Iris pigment epithelial cell (primary cell): ENCODE measurements at places on chromosomes 7 and 10.

GRCh38 chr10:78624791-78625190, 444.0 kb upstream of the ZMIZ1 start:
- no peak for DNase-seq

- peak; percentile 47 for DNase-seq
These were observed 18.3 kb downstream of the STEAP1B start for GRCh38 chr7:22481726-22482125.

- peak; percentile 76 for DNase-seq
These were observed 57.4 kb downstream of the PPP1R17 start for GRCh38 chr7:31744294-31744874.

- no peak for DNase-seq
These were observed 154.5 kb downstream of the SVIL start for GRCh38 chr10:29479981-29480954.

DNA sequence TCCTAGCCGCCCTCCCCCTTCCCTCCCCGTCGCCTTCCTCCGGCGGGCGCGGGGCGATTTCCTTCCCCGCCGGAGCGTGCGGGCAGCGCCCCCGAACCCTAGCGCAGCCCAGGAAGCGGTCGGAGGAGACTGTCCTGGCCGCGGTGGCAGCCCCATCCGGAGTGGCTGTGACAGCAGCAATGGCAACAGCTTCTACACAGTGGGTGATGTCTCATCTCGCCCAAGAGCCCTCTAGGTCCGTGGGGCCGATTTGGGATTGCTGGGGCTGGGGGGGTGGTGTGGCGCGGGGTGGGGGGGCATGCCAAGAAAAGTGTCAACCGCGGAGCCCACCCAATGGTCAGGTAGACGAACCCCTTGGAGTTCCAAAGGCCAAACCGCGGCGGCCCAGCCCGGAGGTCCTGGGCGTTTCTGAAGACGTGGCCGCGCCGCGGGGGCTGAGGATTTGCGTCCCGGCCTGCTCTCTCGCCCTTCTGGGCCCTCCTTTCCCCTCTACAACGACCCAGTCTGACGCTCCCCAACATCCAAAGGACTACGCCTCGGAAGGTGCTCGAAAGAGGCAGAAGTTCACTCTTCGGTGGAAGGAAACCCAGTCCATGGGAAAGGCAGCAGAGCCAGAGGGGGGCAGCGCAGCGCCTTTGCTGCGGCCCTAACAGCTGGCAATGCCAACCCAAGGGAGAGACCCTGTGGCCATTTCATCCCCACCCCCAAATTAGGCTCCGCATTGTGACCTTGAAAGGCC, 603 bp upstream of the TWIST1 start:
- peak; percentile 57 for DNase-seq

- DNase-seq = no peak
These were observed 592.3 kb downstream of the SH2D4B start for GRCh38 chr10:81130014-81130413.

DNA sequence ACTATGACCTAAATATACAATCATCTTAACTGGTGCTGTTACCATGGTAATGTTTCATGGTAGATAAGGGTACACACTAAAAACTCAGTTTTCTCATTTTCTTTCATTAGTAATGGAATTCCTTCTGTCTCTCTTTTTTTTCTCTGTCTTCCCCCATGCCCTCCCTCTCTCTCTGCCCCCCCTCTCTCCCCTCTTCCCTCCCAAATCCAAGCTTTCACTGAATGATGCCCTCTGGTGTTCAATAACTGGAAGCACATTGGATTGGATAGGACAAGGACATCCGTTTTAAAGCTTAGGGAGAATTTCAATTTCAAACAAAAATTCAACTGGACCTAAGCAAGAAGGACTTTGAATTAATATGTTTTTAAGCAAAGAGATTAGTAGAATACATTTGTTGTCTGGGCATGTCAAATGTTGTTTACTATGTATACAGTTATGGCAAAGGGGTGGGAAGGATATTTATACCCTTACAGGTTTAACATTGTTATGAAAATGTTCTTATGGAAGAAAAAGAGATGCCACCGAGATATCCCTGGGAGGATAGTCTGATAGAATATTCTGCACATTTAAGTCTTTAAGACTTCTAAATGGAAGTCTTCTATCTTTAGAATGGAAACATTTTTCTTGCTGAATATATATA, 6.1 kb downstream of the CHRM2 start:
- peak; percentile 33 for DNase-seq

DNA sequence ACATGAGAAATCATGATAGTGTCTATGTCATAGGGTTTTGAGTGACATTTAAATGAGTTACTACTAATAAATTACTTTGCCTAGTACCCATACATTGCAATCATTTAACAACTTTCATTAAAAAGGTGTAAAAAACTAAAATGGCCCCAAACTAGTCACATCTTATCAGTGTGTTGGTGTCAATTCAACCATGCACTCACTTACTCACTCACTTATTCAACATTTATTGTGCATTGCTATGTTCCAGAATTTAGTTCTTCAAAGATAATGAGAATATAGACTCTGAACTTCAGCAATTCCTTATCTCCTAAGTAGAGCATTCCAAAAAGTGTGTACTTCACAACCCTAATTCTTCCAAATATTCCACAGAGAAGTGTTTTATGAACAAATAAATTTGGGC, 965.7 kb downstream of the REEP3 start:
- no peak for DNase-seq

DNA sequence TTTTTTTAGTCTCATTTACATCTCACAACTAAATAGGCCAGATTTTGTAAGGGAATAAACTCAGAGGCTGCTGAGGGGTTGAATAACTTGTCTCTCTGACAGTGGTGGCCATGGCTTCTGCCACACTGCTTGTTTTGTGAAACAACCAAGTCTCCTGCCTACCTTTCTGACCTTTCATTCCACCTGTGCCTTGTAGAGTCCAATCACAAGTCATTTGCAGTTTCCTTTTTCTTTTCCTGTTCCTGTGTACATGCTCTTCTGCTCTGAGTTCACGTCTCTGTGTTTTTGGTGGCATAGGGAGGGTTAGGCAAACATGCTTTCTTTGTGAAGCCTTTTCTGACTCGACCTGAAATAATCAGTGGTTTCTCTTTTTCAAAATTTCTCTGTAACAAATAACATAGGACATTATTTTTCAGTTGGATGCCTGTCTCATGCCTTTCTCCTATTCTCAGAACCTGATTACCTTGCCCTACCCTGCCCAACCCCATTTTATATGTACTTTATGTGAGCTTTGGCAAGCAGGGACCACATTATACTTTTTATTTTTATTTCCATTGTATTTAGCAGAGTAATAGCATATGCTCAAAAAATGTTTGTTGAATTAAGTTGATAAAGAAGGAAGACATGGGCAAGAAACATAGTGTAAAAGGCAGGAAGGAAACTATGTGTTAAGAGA, 81.7 kb downstream of the HDAC9 start:
- DNase-seq = no peak
